Stimulated activated CD4-positive, alpha-beta T cell treated with anti-CD3 and anti-CD28 coated beads, TNF-alpha, amount 100 ng/mL, for 48 hours (primary cell): ENCODE measurements at places on chromosomes 1 and 21.
A peak's percentile ranks its signal among the peaks of the same experiment; 100 is the strongest.

DNA sequence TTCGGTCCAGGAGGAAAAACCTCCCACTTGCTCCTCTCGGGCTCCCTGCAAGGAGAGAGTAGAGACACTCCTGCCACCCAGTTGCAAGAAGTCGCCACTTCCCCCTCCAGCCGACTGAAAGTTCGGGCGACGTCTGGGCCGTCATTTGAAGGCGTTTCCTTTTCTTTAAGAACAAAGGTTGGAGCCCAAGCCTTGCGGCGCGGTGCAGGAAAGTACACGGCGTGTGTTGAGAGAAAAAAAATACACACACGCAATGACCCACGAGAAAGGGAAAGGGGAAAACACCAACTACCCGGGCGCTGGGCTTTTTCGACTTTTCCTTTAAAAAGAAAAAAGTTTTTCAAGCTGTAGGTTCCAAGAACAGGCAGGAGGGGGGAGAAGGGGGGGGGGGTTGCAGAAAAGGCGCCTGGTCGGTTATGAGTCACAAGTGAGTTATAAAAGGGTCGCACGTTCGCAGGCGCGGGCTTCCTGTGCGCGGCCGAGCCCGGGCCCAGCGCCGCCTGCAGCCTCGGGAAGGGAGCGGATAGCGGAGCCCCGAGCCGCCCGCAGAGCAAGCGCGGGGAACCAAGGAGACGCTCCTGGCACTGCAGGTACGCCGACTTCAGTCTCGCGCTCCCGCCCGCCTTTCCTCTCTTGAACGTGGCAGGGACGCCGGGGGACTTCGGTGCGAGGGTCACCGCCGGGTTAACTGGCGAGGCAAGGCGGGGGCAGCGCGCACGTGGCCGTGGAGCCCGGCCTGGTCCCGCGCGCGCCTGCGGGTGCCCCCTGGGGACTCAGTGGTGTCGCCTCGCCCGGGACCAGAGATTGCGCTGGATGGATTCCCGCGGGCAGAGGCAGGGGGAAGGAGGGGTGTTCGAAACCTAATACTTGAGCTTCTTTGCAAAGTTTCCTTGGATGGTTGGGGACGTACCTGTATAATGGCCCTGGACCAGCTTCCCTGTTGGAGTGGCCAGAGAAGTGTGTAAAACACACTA lies 45.3 kb downstream of the MRPL39 start:
- peak; percentile 71 for DNase-seq

- DNase-seq = no peak
Observed at GRCh38 chr1:53971718-53972117, 25.6 kb downstream of the LRRC42 start.

DNA sequence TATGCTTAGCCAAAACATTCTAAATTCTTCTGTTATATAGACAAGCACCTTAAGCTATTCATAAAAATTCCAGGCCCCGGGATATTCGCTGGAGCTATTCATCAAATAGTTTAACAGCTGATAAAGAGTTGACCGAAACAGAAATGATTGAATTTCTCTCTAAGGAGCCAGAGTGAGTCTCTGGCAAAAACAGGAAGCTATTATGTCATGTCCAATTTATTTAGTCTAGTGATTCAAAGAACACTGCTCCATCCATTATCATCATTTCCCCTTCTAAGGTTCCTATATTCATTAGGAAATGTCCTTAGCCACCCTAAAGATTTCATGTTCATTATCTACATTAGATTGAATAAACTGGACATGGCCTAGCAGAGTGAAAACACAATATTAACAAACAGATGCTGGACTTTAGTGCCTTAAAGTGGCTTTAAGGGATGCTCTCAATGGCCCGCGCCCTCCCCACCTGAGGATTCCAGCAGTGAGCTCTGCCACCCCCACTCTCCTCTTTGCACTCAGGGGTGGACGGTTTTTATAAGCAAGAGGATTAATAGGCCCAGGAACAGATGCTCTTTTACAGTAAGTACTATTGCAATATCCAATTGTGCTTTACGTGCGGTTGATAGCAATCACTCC lies 122.1 kb upstream of the RGS1 start:
- no peak for DNase-seq

DNA sequence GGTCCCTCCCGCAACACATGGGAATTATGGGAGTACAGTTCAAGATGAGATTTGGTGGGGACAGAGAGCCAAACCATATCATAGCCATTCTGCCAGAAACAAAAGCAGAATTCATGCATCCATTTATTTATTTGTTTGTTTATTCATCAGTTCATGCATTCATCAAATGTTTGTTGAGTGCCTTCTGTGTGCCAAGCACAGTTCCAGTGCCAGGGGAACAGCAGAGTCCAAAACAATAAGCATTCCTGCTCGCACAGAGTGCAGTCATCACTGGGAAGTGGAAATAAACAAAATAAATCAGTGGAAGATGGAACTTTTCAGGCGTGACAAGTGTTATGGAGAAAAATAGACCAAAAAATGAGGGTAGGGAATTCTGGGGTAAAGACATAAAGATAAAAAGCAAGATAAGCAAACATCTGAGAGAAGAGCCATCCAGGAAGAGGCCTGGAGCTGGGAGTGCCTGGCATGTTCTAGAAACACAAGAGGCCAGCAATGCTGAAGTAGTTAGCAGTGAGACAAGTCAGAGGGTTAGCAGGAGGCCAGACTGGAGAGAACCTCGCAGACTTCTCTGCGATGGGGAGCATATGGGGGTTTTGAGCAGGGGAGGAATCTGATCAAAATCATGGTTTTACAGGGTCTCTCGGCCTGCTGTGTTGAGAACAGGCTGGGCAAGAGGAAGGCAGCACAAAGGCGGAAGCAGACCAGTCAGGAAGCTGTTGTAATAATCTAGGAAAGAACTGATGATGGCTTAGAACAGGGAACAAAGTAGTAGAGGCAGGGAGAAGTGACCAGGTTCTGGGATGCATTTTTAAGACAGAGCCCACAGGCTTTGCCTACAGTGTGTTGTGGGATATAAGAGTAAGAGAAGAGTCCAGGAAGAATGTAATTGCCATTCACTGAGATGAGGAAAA lies 113.2 kb downstream of the GLUL start:
- no peak for DNase-seq

GRCh38 chr1:74652711-74653139 lies 20.9 kb downstream of the ERICH3 start:
- DNase-seq = no peak

- DNase-seq = no peak
Observed at GRCh38 chr1:147897029-147897752, 5.4 kb upstream of the GJA8 start.

DNA sequence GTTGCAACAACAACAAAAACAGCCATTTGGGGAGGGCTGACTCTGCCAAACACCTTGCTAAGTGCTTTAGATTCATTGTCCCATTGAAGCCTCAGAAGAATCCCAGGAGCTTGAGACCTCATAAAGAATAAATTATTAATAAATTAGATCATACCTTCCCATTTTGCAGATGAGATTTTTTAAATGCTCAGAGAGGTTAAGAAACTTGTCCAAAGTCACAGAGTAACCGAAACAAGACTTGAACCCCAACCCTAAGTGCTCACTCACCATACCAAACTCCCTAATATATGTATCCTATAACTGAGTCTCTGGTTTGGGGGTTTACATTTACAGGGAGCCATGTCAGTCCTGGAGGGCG lies 3.6 kb downstream of the CRYBG2 start:
- no peak for DNase-seq

DNA sequence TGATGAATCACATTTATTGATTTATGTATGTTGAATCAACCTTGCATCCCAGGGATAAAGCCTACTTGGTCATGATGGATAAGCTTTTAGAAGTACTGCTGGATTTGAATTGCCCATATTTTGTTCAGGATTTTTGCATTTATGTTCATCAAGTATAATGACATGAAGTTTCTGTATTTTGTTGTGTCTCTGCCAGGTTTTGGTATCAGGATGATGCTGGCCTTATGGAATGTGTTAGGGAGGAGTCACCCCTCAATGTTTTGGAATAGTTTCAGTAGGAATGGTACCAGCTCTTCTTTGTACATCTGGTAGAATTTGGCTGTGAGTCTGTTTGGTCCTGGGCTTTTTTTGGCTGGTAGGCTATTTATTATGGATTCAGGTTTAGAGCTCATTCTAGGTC lies 1643.1 kb upstream of the B3GALT2 start:
- no peak for DNase-seq

DNA sequence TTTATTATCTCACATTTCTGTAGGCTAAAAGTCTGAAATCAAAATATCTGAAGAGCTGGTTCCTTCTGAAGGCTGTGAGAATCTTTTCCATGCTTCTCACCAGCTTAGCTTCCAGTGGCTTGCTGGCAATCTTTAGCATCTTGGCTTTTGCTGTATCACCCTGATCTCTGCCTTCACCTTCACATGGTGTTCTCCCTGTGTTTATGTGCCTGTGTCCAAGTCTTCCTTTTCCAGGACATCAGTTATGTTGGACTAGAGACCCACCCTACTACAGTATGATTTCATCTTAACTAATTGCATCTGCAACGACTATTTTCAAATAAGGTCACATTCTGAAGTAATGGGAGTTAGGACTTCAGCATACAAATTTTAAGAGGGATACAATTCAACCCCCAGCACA lies 772.3 kb upstream of the ADAMTS5 start:
- DNase-seq = no peak

DNA sequence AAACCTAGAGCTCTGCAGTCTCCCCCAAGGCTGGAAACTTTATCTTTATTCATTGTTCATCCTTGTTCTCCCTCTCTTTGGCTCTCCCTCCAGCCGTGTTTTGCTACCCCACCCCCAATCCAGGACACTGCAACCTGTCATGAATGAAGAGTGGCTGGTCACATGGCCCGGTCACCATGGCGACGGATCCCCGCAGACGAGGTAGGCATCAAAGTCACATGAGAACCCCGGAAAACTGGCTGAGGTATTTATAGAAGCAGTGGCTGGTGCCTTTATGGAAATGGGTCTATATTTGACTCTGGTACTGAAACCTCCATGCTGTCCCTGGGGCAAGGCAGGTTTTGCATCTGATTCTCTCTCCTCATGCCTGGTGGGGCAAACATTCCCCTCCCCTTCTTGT lies 13.4 kb upstream of the SLC6A17 start:
- DNase-seq = no peak

DNA sequence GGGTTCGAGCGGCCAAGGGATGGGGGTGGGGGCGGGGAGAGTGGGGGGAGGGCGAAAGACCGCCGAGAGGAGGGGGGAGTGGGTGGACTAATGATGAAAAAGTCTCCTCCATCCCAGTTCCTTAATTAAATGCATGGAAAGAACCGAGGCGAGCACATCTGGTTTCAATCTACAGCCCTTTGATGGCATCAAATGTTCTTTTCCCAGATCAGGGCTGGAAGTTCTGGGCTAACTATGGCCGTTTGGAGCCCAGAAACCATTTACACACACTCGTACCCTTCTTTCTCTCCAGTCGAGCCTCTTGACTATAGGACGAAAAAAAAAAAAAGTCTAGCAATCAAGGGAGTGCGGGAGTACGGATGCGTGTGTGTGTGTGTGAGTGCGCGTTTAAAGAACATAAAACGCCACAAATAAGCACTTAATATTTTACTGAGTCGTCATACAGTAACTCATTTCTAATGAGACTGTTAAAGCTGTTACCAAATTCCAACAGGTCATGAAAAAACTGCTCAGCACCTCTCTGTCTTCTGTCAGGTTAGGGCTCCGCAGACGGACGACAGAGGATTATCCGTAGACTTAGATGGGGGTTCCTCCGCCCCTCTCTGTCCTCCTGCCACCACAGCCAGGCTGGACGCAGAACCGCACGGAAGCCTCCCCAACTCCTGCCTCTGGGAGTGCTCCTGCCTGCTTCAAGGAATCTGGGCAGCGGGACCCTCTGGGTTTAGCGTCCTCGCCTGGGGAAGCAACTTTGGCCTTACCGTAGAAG lies 2.1 kb upstream of the PRRX1 start:
- no peak for DNase-seq

- DNase-seq = no peak
Observed at GRCh38 chr1:51520700-51521248, 1.7 kb upstream of the EPS15 start.
